Stimulated activated CD8-positive, alpha-beta memory T cell treated with anti-CD3 and anti-CD28 coated beads, Interleukin-4, amount 100 ng/mL, for 4 hours (primary cell): ENCODE measurements at places on chromosomes 1 and 21.

DNA sequence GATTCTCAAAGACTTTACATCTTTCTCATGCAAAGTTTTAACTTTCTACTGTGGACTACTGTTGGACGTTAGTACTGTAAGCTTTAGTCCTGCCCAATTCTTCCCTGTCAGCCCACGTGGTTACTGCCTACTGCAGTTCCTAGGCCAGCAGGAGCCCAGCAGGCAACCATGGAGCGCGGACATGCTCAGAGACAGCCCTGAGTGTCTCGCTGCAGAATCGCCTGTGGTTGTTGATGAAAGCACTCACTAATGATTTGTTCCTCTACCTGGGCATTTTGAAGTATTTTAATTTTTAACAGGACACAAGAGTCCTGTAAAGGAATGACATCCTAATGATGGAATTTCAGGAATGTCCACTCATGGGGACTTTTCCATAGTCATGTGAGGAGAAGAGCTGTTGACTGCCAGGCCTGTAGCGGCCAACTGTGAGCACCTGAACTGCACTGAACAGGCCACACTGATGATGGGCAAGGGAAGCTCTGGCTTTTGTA, 44.1 kb downstream of the PGBD5 start:
- DNase-seq: no peak

DNA sequence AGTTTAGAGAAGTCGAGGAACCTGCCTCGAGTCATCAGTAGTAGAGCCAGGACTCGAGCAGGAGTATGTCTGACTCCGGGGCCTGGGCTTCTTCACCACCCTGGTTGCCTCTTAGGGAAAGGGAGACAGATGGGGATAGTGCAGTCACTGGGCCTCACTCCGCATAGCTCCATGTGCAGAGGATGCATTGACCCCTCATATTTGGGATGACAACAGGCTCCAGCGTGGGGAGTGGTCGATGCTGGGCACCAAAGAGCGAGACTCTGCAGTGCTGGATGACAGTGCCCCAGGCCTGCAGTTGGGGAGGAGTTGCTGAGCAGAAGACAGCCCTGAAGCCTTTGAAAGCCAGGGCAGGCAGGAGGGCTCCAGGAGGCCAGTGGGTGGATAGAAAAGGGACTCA, 20.8 kb upstream of the TENT5C start:
- no peak for DNase-seq

DNA sequence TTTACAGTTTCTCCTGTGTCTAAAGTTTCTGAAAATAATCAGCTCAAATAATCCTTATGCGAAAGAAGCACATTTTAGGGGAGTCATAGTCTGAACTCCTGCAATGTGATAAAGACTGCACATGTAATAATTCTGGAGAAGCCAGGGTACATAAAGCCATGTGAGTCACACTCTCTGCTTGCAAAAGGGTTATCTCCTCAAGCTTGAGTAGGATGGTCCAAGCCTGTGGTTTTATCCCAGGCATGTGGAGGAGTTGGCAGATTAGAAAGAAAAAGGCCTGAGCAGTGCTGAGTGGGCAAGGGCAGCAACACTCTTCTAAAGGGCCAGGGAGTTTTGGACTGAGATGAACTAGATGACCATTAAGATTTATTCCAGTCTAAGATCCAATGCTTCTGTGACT, 220.4 kb downstream of the RHOU start:
- no peak for DNase-seq

DNA sequence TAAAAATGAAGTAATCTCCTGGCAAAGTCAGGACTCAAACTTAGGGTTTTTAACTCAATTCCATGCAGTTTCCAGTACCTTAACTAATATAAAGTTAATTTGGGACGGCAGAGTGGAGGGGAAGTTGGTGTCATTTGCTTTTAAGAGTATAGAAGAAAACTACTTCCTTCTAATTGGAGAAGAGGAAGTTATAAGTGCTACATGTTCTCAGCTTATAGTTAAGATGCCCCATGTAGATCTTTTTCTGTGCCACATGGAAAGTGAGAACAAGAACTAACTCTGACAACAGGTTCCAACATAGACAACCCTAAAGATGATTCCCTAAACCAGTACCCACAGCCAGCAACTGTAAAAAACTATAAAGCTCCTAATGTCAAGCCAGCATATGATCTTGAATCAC, 11.5 kb downstream of the RRAGC start:
- DNase-seq: no peak

DNA sequence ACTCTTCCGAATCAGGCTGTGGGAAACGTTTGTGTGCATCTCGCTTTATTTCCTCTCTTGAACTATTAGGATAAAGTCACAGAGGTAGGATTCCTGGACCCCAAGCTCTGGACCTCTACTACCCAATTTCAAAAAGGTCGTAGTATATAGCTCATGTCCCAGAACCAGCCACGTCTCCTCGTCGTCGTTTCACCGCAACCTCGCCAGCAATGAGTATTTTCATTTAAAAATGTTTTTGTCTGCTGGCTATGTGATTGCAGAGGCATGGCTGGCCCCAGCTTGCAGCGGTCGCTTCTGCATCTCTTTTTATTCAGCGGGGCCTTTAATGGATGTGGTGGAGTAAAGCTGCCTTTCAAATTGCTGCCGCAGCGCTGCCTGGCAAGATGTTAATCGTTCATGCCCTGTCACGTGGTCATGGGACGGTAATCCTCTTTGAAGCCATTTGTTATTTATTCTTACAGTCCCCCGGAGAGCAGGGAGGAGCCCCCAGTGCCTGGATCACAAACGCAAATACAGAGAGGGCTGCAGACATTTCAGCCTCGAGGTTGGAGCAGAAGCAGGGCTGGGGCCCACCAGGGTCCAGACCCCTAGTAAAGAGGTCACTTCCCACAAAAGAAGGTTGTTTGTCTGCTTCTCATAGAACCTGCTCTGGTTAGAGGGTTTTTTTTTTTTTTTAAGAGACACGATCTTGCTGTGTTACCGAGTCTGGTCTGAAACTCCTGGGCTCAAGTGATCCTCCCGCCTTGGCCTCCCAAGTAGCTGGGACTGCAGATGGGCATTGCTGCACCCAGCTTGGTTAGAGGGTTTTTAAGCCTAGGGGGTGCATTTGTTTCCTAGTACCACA, 11.6 kb upstream of the NPHP4 start:
- DNase-seq: no peak

DNA sequence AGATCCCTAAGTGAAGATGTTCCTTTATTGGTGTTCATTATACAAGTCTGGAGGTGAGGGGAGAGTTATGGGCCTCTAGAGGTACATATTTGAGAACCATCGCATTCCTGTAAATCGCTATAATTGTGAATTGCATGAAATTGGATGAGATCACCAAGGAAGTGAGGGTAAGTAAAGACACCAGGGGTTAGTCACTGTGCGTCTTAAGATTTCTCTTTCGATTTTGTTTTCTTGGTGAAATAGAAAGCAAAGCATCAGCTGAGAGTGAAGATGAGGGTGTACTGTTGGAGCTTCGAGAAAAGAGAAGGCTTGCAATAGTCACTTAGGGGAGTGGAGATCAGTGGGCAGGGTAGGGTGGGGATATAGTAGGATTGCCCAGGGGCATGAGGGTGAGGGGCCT, 82.1 kb downstream of the RAVER2 start:
- DNase-seq: no peak

- no peak for DNase-seq
Observed at GRCh38 chr1:166136222-166136621, 30.6 kb downstream of the FAM78B start.

DNA sequence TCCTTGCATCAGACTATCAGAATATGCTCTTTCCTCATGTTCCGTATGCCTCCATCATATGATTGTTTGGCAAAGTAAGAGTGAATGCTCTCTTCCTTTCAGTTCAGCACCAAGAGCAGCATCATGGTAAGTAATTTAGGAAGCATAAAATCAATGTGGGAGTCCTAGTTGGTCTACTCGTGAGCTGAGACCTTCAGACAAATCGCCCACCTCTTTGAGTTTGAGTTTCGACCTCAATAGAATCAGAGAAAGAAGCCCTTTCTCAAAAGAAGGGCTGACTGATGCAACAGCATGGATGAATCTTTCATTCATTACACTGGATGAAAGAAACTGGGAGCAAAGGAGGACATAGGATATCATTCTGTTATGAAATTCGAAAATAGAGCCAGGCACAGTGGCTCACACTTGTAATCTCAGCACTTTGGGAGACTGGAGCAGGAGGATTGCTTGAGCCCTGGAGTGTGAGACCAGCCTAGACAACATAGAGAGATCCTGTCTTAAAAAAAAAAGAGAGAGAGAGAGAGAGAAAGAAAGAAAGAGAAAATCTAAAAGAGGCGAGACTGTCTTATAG, 112.5 kb downstream of the ZC3H11B start:
- no peak for DNase-seq
